ENCODE measurements at places on chromosomes 13 and 19. TPM values are rescaled to one million over a fixed set of nuclear protein-coding genes. Genes with fewer than 3 reads are reported as not detected.
A peak's percentile ranks its signal among the peaks of the same experiment; 100 is the strongest.

DNA sequence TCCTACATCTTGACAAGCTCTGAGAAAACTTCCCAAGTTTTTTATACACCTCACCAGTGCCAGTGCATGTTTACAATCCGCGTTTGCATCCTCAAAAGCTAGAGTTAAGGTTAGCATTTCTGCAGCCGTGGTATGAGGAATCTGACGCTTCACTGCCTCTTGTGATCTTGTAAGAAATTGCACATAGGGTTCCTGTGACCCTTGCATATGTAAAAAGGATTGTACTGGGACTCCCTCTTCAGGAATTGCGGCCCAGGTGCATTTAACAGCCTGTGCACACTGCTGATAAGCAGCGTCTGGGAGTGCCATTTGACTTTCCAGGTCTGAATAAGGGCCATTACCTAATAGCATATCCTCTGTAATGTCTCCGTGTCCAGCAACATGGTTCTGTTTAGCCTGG lies 15.3 kb downstream of the FPR3 start:
- DNase-seq = no peak

DNA sequence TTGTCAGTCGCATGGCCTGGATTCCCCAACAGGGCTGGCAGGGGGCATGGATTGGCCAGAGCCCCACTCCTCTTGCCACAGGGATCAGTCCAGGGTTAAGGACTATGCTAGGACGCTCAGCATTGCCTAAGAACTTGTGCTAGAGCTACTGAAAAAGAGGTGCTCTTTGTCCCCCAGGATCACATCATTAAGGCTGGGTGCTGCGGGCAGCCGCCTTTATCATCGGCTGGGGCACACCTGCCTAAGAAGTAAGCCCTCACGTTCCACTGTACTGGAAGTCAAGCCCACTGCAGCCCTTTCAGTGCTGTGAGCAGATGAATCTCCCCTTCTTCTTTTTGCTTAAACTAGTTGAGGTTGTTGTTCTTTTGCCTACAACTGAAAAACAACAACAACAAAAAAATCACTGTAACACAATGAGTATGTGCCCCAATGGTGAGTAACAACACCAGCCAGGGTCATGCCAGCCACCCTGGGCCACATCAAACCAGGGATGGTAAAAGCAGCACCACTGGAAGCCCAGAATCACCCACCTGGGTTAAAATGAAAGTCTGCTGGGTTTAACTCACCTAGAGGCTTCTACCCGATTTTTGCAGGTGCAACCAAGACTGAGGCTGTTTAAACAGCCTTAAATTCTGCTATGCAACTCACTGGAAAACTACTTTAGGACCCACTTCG lies 20.6 kb downstream of the STK24 start:
- no peak for DNase-seq

GRCh38 chr19:43596842-43597461 lies 557 bp downstream of the ZNF576 start:
- no peak for DNase-seq

GRCh38 chr19:3823350-3823713 lies 37.2 kb upstream of the MATK start:
- DNase-seq = no peak

Gene KL
- 2.8 TPM for total RNA-seq

DNA sequence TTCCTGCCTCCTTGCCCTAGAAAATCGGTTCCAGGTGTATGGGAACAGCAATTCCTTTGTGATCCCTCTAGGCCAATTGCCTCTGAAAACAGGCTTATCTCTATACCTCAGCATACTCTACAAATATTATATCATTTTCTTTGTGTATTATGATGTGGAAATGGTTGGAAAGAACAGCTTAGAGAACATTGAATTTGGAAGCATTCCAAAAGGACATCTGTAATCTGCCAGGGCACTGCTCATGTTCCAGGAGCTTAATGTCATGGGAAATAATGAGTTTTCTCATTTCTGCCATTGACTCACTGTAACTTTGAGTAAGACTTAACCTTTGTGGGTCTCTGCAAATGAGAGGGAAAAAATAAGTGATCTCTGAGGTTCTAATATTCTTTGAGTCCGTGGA lies 147.3 kb downstream of the UFM1 start:
- no peak for DNase-seq

- DNase-seq = no peak
Observed at GRCh38 chr19:14066134-14066533, 4.3 kb upstream of the PALM3 start.

GRCh38 chr13:61874970-61875579 lies 459.4 kb upstream of the PCDH20 start:
- no peak for DNase-seq

DNA sequence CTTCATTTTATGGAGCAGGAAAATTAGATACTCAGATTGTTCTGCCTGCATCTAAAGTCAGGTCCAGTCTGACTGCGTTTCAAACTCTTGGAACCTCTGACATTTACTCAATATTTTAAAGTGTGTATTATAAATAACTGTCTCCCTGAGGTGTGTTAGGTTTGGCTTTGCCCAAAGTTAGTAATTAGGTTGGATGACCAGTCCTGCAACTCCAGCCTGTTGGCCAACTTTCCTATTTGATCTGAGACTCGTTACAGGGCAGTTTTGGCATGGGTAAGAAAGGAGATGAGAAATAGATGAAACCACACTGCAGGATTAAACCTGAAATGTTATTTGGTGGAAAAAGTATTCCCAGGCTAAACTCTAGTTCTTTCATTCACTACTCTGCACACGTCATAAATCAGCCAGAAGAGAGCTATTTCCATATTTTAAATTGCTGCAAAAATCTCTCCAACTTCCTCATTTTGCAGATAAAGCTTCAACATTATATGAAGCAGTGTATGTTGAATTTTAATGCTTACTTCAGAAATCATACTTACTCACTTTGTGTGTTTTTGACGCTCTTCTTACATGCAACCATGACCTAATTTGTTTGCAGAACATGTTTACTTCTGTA lies 357.1 kb downstream of the DCT start:
- DNase-seq = no peak

- DNase-seq = peak; percentile 46
Observed at GRCh38 chr19:35959040-35959967, 23.1 kb downstream of the LRFN3 start.

Gene ZNF69
- 20.4 TPM for total RNA-seq

Gene PRRG2
- total RNA-seq = 0.31 TPM

- no peak for DNase-seq
Observed at GRCh38 chr13:71169180-71169579, 697.8 kb downstream of the DACH1 start.

Gene PABPC3
- total RNA-seq = not detected

DNA sequence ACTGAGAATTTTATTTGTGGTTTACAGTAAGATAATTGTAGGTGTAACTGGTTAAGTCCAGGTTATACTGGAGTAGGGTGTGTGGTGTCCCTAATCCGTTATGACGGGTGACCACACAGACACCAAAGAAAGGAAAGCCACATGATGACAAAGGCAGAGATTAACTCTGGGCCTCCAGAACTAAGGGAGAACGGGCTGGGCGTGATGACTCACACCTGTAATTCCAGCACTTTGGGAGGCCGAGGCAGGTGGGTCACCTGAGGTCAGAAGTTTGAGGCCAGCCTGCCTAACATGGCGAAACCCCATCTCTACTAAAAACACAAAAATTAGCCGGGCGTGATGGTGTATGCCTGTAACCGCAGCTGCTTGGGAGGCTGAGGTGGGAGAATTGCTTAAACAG lies 10.2 kb upstream of the FUT2 start:
- no peak for DNase-seq

DNA sequence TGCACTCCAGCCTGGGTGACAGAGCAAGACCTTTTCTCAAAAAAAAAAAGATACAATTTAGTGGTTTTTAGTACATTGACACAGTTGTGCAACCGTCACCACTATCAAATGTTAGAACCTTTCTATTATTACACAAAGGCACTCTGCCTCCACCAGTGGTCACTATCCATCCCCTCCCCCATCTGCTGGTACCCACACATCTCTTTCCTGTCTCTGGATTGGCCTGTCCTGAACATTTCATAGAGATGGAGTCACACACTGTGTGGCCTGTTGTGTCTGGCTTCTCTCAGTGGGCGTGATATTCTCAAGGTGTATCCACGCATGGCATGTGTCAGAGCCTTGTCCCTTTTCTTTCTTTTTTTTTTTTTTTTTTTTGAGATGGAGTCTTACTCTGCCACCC lies 11.2 kb downstream of the KDM4B start:
- no peak for DNase-seq

DNA sequence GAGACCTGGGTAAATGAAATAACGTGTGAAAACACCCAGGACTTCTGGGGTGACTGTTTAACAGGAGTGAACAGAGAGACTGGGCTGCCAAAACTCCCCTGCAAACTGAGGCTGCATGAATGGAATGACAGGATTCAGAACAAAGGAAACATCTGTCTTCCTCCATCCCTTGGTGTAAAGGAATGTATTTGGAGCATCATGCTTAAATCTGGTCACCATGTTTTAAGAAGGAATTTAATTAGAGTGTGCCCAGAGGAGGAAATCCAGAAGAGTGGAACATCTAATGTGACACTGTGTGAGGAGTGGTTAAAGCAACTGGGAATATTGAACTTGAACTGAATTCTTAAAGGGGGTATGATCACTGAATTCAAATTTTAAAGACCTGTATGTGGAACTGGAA lies 437.2 kb downstream of the LIG4 start:
- no peak for DNase-seq

Gene IZUMO4
- total RNA-seq = 2.2 TPM

- DNase-seq = peak; percentile 59
Observed at GRCh38 chr13:49110122-49110912, 109.8 kb upstream of the MLNR start.

DNA sequence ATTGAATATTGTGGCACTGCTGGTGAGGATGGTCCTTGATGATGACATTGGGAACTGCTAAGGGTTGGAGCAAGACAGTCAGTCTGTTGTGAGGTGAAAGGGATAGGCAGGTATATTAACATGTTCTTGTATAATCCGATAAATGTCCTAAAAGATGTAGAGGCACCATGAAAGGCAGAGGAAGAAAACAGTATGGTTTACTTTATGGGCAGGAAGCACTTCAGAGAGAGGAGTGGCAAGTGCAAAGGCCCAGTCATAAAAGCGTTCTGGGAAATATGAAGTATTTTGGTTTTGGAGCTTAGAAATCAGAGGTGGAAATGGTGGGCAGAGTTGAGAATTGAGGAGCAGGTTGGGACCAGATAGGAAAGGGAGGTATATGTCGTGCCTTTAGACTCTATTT lies 9.5 kb downstream of the NUP58 start:
- no peak for DNase-seq

GRCh38 chr13:22789027-22789593 lies 391.7 kb upstream of the SGCG start:
- DNase-seq = no peak

GRCh38 chr13:44263751-44264620 lies 109.6 kb upstream of the SERP2 start:
- DNase-seq = peak; percentile 28

Gene SYCN
- total RNA-seq = not detected

DNA sequence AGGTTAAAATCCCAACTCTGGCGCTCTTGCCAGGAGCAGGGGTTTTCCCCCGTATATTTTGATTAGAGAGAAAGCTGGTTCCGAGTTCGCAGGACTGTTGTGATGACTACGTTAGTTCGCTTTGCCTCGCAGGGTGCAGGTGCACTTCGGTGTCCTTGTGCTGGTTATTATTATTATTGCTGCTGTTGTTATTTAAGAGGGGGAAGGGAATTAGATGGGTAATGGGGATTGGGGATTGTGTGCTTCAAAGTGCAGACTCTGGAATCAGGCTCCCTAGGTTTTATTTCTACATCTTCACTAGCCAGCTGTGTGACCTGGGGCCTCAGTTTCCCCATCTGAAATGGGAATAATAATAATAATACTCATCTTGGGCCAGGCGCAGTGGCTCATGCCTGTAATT lies 15.2 kb downstream of the ACP7 start:
- no peak for DNase-seq

Gene ZNF610
- total RNA-seq = 17.8 TPM

- no peak for DNase-seq
Observed at GRCh38 chr19:51721905-51722304, 1.9 kb downstream of the HAS1 start.

- DNase-seq = no peak
Observed at GRCh38 chr13:44884076-44884729, 105.1 kb downstream of the NUFIP1 start.

Gene CLDN10
- 2.3 TPM for total RNA-seq

DNA sequence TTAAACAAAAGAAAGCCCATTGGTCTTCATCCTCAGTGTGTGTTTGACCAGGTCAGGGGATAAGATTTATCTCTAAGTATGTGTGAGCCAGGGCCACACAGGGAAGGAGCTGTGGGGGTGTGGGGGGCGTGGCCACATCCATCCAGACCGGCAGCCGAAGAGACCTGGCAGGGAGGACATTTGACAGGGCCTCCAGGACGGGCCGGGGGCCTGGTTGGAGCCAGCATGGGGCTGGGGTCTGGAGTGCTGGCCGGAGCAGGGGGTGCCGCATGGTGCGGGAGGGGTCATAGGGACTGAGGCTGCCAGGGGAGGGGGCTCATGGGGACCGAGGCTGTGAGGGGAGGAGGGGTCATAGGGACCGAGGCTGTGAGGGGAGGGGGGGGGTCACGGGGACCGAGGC lies 20.4 kb upstream of the GNA15 start:
- DNase-seq = no peak

- no peak for DNase-seq
Observed at GRCh38 chr13:39875111-39875987, 219.9 kb downstream of the COG6 start.

Gene RAB3D
- total RNA-seq = 24.0 TPM

DNA sequence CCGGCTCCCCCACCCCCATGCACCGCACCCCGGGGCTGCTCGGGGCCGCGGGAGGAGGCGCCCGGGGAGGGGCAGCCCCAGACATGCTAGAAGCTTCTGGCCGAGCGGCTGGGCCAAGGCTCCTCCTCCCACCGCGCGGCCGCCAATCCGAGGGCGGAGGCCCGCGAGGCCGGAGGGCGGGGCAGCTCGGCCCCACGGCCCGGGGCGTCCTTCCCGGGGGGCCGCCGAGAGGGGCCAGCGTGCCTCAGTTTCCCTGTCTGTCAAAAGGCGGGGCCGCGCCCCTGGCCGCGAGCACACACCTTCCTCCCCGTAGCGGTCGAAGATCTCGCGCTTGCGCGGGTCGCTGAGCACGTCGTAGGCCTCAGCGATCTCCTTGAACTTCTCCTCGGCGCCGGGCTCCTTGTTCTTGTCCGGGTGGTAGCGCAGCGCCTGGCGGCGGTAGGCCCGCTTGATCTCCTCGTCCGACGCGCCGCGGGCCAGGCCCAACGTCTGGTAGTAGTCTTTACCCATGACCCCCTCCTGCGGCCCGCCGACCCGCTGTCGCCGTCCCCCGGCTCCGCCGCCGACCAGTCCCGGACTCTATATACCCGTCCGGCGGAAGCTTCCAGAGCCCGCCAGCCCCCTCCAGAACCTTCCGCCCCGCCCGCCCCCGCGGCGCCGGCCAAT lies at the start of gene DNAJB1:
Gene DNAJB1, minus strand, starts transcription at position 558 of the 666 bp plus-strand sequence. Its CDS starts 48 bp downstream, at position 510.
- DNase-seq = peak; percentile 76

Gene GARIN5A
- 0.62 TPM for total RNA-seq

DNA sequence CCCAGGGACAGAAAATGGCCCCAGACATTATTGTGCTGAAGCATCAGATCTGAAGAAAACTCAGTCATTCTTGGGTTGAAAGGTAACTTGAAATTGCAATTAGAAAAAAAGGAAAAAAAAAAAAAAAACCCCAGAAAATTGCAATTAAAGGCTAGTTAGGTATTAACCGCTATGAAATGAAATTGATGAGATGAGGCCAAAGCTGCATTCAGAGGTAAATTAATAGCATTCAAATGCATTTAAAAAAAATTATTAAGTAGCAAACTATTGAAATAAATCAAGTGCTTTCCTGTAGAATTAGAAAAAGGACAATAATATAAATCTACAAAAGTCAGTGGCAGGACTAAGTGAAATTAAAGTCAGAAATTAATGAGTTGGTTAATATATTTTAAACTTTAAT lies 6.4 kb downstream of the PGLS start:
- DNase-seq = no peak

Gene EID2B
- 18.9 TPM for total RNA-seq

Gene CD70
- total RNA-seq = not detected

Gene PPAN
- total RNA-seq = 18.1 TPM
